Astrocyte of the spinal cord (primary cell): ENCODE measurements at places on chromosomes 11 and 22.

DNA sequence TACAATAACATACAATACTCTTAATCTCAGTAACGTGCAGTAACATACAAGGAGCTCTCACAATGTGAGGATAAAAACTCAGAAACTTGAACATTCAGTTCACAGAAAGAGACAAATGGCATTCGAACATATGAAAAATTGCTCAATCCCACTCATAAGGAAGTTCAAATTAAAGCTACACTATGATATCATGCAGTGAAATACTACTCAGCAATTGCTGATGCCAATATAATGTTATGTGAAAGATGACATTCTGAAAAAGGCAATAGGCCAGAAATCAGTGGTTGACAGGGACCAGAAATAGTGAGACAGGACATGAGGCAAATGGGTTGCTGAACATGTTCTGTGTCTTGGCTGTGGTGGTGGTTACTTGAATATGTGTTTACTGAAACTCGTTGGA lies 33.7 kb upstream of the PITPNB start:
- DNase-seq, result no peak

DNA sequence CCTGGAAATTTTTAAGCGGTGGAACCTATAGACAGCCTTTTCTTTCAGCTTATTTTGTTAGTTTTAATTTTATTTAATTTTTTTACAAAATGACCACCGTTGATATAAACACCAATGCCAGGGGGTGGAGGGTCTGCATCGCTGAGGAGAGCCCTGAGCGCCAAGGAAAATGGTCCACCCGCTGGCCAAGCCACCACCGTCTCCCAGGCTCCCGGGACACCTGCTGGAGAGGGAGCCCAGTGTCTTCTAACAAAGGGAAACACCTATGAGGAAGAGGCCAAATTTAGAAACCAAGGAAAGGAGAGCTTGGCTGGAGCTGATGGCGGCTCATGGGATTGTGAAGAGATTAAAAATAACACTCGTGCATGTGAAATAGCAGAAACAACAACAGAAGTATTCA lies 288 bp upstream of the KRTAP5-8 start:
- DNase-seq, result no peak

GRCh38 chr11:17778352-17778751 lies 43.8 kb downstream of the KCNC1 start:
- no peak for DNase-seq

DNA sequence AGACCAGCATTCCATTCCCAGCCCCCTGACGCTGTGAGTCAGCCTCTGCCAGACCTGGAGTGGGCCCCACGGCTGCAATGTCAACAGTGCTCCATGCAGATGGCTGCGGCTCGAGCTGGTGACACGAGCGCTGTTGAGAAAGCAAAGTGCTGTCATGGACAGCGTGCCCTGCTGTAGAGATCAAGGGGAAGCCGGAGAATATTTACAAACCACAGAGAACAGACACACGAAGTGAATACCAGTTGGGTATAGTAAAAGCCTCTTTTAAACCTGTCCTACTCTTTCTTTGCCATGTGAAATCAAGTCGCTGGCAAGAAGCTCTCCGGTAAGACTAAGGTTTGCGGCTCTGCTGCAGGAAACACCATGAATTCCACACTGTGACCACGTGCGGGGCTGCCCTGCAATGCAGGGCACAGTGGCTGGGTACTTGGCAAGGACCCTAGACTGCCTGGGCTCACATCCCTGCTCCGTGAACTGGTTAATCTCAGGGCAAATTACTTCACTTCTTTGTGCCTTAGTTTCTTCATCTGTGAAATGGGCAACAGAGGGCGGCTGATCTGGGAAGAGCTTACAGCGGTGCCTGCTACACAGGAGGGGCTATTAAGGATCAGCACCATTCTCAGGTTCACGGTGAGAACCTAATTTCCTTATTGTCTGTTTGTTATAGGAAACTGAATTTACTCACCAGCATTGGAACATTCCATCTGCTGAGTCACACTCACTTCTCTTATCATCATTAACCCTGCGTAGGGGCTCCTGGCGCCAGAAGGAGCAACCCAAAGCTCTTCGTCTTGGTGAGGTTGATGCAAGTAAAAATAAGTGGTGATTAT lies 27.8 kb upstream of the ELFN2 start:
- peak; percentile 87 for DNase-seq

- no peak for DNase-seq
These were observed 98.0 kb upstream of the TBCEL start for GRCh38 chr11:120925944-120926343.

GRCh38 chr11:38796281-38796680 lies 2198.2 kb upstream of the RAG2 start:
- DNase-seq, result no peak

GRCh38 chr11:113014262-113015097 lies 53.3 kb downstream of the NCAM1 start:
- no peak for DNase-seq

GRCh38 chr11:6625156-6625831 lies 6.1 kb upstream of the TPP1 start:
- no peak for DNase-seq

GRCh38 chr11:39367534-39367933 lies 2091.9 kb downstream of the LRRC4C start:
- DNase-seq, result no peak

- peak; percentile 60 for DNase-seq
These were observed 1.5 kb downstream of the TBC1D10A start for GRCh38 chr22:30325065-30325720.

GRCh38 chr11:109247071-109247470 lies 174.9 kb upstream of the C11orf87 start:
- peak; percentile 16 for DNase-seq

- peak; percentile 90 for DNase-seq
These were observed 22.1 kb downstream of the RIBC2 start for GRCh38 chr22:45435544-45436139.
